ENCODE measurements at places on chromosomes 1 and 21. TPM values are rescaled to one million over a fixed set of nuclear protein-coding genes. Genes with fewer than 3 reads are reported as not detected.

DNA sequence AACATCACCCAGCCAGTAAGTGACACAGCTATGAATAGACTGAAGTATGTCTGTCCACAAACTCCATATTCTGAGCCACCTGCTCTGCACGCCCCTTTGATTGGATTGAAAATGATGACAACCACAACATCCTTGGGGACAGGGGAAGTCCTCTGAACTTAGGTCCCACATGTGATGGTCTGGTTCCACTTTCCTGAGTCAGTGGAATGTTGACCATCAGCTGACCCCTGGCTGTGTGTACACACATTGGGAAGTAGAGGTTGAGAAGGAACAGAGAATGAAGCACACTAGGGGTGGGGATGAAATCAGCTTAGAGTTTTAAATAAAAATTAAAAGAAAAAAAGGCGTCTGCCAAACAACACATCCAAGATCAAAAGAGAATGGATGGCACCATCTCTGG, 8.0 kb upstream of the DISP3 start:
- H3K36me3 ChIP-seq = no peaks in the 10 kb centered on the region
- no peak overlapping the region for H3K27ac ChIP-seq
- no peak for DNase-seq
- peaks cover 33% of the 10 kb centered on the region for H3K27me3 ChIP-seq

DNA sequence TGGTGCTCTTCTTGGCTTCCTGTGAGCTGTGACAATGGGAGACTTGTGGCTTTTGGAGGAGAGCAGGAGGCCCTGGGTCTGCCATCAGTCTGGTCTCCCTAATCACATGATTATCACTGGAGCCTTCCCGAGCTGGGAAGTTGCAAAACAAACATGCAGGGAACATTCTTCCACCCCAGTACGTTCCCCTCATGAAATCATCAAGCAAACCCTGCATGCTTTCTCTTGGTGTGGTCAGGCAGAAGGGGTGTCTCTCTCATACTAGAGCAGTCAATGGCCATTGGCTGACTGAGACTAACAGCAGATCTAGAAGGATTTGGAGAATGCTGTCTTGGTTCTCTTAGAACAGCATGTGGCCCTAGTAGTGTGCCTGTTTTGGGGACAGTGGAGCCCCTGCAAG, 111.2 kb downstream of the LIPI start:
- no peak for DNase-seq
- no peaks in the 10 kb centered on the region for H3K36me3 ChIP-seq
- no peaks in the 10 kb centered on the region for H3K4me1 ChIP-seq
- no peak overlapping the region for H3K4me3 ChIP-seq
- no peaks in the 10 kb centered on the region for H3K27me3 ChIP-seq

GRCh38 chr1:209363112-209363511, 220.4 kb upstream of the CAMK1G start:
- no peaks in the 10 kb centered on the region for H3K27me3 ChIP-seq
- no peak overlapping the region for H3K27ac ChIP-seq
- no peak for DNase-seq
- no peaks in the 10 kb centered on the region for H3K4me1 ChIP-seq
- no peak overlapping the region for H3K4me3 ChIP-seq

GRCh38 chr1:109783436-109783835, 19.7 kb upstream of the EPS8L3 start:
- DNase-seq = no peak
- H3K4me1 ChIP-seq = peaks cover 21% of the 10 kb centered on the region
- no peak overlapping the region for H3K4me3 ChIP-seq
- no peaks in the 10 kb centered on the region for H3K36me3 ChIP-seq
- H3K27ac ChIP-seq = no peak overlapping the region

DNA sequence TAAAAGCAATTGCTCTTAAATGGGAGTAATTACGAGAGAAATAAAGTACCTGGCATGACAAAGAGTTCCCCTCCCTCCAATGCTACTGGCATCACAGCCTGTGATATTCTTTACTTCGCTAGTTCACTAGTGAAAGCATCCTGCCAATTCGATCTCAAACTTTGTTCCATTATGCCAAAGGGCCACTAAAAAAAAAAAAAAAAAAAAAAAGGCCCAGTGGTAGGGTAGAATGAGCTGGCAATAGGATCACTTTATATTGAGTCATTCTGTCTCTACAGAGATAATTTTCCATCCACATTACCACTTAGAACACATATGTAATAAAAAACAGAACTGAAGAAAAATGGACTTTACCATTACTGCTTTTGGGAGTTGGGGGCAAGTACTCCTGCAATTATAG, 11.2 kb downstream of the PUM1 start:
- no peak overlapping the region for H3K4me3 ChIP-seq
- DNase-seq = no peak
- no peak overlapping the region for H3K27ac ChIP-seq
- H3K4me1 ChIP-seq = peaks cover 85% of the 10 kb centered on the region
- H3K36me3 ChIP-seq = peaks cover 56% of the 10 kb centered on the region

- H3K27ac ChIP-seq = no peak overlapping the region
- H3K4me1 ChIP-seq = no peaks in the 10 kb centered on the region
- no peaks in the 10 kb centered on the region for H3K36me3 ChIP-seq
- no peaks in the 10 kb centered on the region for H3K27me3 ChIP-seq
Measured at GRCh38 chr21:28193189-28193588, 799.5 kb downstream of the LTN1 start.

- H3K4me1 ChIP-seq = no peaks in the 10 kb centered on the region
- no peak for DNase-seq
- no peaks in the 10 kb centered on the region for H3K36me3 ChIP-seq
- no peak overlapping the region for H3K4me3 ChIP-seq
- H3K27me3 ChIP-seq = no peaks in the 10 kb centered on the region
Measured at GRCh38 chr1:84883286-84883685, 9.7 kb downstream of the LPAR3 start.

Gene RYR2
- 4.7 TPM for total RNA-seq

Gene TNFSF4
- 1.3 TPM for total RNA-seq

Gene CD52
- total RNA-seq = 96.7 TPM

Gene MAN1C1
- total RNA-seq = 15.3 TPM
